ENCODE measurements at places on chromosomes 11 and 22.

- DNase-seq = peak; percentile 54
Observed at GRCh38 chr22:38733329-38733723, 22.5 kb downstream of the SUN2 start.

DNA sequence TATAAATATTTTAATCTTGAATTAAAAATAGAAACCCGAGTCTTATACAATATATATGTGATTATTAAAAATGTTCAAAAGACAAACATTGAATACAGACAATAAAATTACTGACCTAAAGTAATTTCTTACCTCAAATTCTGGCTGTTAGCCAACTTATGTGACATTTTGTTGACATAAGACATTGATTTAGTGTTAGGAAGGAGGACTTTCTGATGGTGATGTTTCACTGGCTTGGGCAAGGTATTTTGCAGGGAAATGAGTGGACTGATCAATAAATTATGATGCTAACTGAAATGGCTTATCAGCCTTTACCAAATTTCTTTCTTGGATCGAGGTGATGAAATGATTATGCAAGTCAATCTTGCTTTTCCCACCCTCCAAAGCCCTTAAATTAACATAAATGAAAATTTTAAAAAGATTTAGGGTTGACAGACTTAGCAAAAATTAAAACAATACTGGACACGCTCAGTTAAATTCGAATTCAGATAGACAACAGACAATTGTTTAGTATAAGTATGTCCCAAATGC is 33.2 kb upstream of the FZD4 start:
- no peak for DNase-seq

- DNase-seq = no peak
Observed at GRCh38 chr22:32987081-32987631, 71.0 kb downstream of the SYN3 start.

DNA sequence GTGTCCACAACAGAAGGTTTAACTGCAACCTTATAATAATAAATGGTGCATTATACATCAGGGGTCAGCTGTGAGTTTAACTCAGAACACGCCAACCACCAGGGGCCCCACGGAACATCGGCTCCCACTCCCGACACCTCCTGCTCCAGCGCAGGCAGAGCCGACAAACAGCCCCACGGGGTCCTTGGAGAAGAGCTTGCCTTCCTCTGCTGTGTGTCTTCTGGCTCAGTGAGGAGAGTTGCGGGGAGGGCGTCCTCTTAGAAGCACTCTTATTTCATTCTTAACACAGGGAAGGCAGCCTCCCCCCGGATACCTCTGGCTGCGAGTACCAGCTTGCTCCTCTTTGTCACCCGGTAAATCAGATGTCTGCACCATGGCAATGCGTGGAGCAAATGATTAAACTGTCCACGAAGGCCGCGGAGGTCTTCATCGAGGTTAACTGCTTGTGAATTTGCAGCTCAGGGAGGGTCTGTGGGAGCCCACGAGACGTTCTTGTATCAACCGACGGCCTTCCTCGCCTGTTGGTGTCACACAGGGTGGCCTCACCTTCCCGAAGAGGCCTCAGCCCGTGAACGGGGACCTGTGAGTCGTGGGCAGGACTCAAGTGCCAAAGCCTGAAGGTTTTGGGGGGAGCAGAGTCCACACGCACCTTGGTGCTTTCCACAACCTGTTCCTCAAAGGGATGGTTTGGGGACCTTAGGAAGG is 464.0 kb downstream of the BRD1 start:
- no peak for DNase-seq

- no peak for DNase-seq
Observed at GRCh38 chr11:121213362-121213893, 79.1 kb upstream of the SC5D start.

- no peak for DNase-seq
Observed at GRCh38 chr11:122742301-122743018, 86.9 kb downstream of the UBASH3B start.

- DNase-seq = no peak
Observed at GRCh38 chr11:108069947-108070346, 51.4 kb upstream of the ACAT1 start.

- no peak for DNase-seq
Observed at GRCh38 chr11:124329787-124330478, 9.9 kb upstream of the OR8D2 start.

DNA sequence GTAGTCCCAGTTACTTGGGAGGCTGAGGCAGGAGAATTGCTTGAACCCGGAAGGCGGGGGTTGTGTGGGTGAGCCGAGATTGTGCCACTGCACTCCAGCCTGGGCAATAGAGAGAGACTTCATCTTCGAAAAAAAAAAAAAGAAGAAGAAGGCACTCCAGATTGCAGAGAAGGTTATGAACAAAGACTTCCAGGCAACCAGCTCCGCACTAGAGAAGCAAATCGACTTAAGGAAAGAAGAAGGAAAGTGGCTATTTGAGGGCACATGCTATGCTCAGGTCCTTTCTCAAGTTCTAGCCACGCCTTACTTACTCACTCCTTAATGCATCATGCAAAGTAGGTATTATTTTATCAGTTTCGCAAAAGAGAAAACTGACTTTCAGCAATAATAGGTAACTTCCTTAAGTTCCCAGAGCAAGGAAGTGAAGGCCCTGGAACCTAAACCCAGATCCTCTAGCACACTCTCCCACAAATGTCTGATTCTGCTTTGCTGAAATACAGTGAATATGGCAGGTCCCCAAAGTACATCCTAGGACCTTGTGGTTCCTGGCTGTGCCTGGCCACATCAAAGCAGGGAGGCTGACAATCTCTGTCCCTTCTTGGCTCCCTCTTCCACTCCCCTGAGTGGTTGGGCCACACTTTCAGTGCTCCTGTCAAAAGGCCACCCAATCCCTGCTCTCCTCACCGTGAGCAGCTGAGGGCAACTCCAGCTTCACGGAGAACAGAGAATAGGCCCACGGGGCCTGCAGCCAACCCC is 14.2 kb downstream of the CD3E start:
- no peak for DNase-seq

GRCh38 chr22:47435204-47435487 is 672.7 kb downstream of the TBC1D22A start:
- no peak for DNase-seq

DNA sequence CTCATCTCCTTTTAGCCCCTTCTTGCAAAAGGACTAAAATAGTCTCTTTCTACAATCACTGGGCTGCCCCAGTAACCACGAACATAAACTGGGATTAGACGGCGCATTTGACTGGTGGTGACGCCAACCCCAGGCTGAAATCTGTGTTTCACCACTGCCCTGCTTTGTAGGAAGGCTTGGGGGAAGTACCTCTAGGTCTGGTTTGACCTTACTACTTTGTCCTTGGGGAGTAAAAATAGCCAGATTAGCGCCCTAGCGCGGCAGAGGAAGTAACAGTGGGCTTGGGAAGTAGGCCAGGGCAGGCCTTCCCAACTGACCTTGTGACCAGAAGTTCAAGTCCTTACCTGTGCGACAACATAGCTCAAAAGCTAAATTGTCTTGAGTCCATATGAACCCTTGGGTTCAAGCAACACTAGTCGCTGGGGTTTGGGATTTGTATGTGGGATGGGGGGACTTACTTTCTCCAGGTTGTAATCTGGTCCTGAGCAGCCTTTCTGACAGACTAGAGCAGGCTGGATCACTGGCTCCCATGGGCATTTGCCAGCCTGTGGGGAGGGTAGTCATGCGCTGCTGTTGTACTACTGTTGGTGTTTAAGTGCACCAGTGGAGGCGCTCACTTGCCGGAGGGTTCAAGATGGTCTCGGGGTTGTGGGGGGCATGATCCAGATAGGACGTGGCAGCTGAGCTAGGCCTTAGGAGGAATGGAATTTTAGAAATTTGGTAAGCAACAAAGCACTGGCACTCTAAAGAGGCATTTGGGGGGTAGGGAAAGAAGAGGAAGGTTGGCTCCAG is 953 bp upstream of the PACS1 start:
- no peak for DNase-seq

DNA sequence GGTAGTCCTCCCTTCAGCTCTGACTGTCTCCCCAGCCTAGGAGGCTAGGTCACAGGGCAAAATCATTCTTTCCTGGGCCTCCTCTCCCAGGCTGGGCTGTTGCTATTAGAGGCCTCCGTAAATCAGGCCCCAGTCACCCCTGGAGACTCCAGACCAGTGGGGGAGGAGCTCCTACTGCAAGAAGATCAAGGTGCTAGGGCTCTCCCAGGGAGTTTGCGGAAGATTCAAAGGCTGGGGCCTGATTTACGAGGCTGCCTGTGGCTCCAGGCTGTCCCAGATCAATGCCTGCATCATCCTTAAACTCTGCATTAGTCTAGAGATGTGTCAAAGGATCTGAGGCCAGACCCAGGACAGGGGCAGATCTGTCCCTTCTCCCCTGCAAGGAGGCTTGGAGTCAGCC is 346.2 kb downstream of the TENM4 start:
- DNase-seq = no peak

GRCh38 chr11:92227230-92227814 is 2.7 kb downstream of the FAT3 start:
- DNase-seq = no peak

DNA sequence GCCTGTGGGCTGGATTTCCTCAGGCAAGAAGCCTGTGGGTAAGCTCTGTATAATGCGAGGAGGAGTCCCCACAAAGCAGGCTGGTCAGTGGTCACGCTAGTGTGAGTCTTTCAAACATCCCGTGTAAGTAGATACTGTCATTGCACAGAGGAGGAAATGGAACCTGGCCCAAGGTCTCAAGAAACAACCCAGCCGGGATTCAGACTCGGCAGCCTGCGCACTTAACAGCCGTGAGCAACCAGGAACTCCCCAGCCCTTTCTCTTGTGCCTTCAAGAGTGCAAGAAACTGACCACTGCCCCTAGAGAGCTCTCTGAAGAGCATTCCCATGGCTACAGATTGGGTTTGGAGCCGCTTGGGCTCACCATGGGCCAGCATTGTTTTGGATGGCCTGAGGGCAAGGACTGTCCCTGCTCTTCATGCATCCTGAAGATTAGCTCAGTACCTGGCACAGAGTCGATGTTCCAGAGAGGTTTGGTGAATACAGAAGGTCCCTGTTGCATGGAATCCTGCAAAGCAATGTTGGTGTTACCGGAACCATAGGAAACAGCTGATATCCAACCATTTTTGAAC is 6.0 kb downstream of the MPST start:
- DNase-seq = no peak

DNA sequence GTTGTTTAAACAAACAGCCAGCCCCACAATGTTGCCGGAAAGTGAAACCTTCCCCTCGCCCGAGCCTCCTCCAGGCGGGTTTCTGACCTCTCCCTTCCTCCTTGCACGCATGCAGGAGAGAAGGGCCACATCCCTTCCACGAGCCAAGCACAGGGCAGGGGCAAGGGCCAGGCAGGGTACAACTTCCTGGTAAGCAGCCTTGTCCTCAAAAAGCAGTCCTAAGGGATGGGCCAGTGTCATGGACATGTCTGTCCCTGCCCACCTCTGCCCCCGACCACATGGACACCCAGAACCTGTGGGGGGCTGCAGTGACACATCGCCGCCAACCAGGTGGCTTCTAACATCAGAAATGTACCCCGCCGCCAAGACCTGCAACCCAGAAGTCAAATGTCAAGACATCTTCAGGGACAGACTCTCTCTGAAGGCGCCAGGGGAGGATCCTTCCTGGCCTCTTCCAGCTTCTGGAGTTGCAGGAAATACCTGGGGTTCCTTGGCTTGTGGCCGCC is 145.3 kb downstream of the CRYBB2 start:
- no peak for DNase-seq

DNA sequence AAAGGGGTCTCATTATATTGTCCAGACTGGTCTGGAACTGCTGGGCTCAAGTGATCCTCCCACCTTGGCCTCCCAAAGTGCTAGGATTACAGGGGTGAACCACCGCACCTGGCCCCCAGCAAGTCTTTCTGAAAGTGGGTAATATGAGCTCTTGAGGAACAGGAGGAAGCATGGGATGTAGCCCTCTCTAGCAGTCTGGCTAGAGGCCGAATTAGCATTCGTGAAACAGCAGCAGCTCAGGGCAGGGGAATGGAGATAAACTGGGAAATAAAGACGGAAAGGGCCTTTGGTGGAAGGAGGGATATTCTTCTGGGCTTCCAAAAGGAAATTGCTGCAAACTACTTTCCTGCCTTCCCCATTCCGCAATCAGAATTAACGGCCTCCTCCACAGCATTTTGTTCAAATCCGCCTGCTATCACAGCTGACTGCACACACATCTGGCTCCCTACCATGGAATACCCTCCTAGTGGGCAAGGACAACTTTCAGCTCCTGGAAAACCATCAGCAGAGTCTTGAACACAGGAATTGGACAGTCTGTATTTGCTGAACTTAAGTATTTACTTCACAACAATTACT is 44.3 kb downstream of the MICAL3 start:
- DNase-seq = no peak

DNA sequence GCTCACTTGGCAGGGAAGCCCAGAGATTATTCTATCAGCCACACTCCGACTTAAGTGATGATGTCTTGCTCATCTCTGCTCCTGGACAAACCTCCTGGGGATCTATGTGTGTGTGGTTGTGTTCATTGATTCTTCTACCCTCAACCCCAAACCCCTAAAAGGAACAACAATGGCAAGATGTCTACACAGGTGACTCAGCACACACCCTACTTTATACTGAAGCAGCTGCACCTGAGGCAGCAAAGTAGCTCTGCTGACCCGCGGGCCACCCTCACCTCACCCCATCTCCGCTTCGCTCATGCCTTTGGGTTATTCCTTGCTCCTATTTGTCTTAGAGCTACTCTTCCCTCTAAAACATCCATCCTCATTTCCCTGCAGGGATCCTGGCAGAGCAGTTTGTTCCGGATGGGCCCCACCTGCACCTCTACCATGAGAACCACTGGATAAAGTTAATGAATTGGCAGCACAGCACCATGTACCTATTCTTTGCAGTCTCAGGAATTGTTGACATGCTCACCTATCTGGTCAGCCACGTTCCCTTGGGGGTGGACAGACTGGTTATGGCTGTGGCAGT is 38.7 kb downstream of the TMEM45B start:
- no peak for DNase-seq

DNA sequence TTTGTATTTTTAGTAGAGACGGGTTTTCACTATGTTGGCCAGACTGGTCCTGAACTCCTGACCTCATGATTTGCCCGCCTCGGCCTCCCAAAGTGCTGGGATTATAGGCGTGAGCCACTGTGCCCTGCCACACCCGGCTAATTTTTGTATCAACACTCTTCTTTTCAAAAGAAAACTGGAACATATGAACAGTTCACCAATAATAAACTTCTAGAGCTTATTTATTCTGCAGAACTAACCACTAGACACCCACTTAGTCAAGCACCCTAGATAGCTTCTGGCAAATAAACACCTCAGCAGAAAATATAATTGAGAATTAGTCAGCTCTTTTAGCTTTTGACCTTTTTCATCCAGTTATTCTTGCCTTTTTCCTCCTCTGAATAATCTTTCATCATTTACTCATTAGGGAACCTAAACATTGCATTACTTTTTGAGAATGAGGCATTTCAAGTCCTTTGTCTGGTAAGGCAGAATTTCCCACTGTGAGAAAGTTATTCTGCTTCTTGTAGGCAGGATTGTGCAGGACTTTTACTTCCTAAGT is 27.3 kb upstream of the TMEM41B start:
- no peak for DNase-seq

- DNase-seq = peak; percentile 54
Observed at GRCh38 chr11:67053896-67054329, 2.7 kb upstream of the RHOD start.

DNA sequence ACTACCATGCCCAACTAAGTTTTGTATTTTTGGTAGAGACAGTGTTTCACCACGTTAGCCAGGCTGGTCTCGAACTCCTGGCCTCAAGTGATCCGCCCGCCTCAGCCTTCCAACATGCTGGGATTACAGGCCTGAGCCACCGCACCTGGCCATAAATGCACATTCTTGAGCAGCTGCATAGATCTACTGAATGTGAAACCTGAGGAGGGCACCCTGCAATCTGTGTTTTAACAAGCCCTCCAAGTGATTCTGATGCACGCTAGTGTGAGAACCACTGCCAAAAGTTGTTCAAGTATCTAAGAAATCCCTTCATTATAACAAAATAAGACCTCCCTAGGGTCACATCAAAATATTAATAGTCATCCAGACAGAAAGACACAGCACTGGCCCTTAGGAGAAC is 89.3 kb downstream of the RDX start:
- no peak for DNase-seq

Data from stimulated activated naive CD8-positive, alpha-beta T cell treated with anti-CD3 and anti-CD28 coated beads, Interleukin-15, amount 100 ng/mL, for 72 hours (primary cell).